ENCODE measurements at places on chromosomes 2 and 18. TPM values are rescaled to one million over a fixed set of nuclear protein-coding genes. Genes with fewer than 3 reads are reported as not detected.
A peak's percentile ranks its signal among the peaks of the same experiment; 100 is the strongest.

GRCh38 chr2:173076581-173077345, 1.1 kb downstream of the MAP3K20 start:
- H3K4me1 ChIP-seq, result peaks cover 9% of the 10 kb centered on the region
- H3K27me3 ChIP-seq, result no peaks in the 10 kb centered on the region
- H3K36me3 ChIP-seq, result no peaks in the 10 kb centered on the region

GRCh38 chr2:207995887-207996286, 29.4 kb downstream of the PLEKHM3 start:
- H3K4me3 ChIP-seq, result no peak overlapping the region
- peaks cover 13% of the 10 kb centered on the region for H3K4me1 ChIP-seq
- H3K27me3 ChIP-seq, result no peaks in the 10 kb centered on the region
- no peak overlapping the region for H3K27ac ChIP-seq
- no peak for DNase-seq

SAP130 gene
- 26.9 TPM for polyA plus RNA-seq

DNA sequence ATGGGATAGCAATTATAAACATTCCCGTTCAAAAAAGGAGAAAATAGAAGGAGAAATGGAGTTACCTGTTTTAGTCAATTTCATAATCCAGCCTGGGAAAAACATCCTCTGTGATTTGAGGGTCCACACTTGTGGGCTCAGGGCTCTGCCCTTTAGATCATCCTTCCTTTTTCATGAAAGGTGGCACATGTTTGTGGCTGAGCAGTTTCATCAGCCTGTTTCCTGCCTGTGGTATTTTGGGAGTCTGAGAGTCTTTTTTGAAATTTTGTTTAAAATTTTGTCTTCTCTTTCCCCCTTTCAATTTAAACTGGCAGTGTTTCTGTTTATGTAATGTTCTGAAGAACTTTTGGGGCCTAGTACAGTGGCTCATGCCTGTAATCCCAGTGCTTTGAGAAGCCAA, 84.0 kb downstream of the KIAA1328 start:
- no peak overlapping the region for H3K27ac ChIP-seq
- H3K4me1 ChIP-seq, result no peaks in the 10 kb centered on the region
- no peaks in the 10 kb centered on the region for H3K27me3 ChIP-seq
- no peaks in the 10 kb centered on the region for H3K36me3 ChIP-seq

CRYGD gene
- polyA plus RNA-seq, result 0.52 TPM

FBXO48 gene
- polyA plus RNA-seq, result 2.5 TPM

GRCh38 chr2:172173174-172173706, 70.5 kb upstream of the DLX2 start:
- peaks cover 6% of the 10 kb centered on the region for H3K4me1 ChIP-seq
- H3K4me3 ChIP-seq, result peak overlapping the region; percentile 68
- DNase-seq, result no peak
- no peak overlapping the region for H3K27ac ChIP-seq
- H3K27me3 ChIP-seq, result no peaks in the 10 kb centered on the region
